GM03348 (cell line): ENCODE measurements at places on chromosomes 12 and 14.

DNA sequence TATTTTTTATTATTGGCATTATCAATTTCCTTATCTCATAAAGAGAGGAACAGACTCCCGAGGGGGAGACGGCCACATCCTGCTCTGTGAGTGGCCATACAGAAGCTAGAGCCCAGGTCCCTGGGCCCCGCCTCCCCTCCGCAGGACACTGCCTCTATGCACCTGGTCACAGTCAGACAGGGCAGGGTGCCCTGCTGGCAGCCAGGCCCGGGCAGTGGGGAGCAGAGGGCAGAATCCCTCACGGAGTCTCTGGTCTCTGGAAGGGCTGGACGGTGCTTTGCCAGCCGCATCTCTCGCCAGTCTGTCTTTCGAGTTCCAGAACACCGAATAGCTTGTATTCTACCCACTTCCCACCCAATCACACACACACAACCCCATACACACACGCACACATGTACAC is 16.4 kb upstream of the CACNA2D4 start:
- DNase-seq: no peak

DNA sequence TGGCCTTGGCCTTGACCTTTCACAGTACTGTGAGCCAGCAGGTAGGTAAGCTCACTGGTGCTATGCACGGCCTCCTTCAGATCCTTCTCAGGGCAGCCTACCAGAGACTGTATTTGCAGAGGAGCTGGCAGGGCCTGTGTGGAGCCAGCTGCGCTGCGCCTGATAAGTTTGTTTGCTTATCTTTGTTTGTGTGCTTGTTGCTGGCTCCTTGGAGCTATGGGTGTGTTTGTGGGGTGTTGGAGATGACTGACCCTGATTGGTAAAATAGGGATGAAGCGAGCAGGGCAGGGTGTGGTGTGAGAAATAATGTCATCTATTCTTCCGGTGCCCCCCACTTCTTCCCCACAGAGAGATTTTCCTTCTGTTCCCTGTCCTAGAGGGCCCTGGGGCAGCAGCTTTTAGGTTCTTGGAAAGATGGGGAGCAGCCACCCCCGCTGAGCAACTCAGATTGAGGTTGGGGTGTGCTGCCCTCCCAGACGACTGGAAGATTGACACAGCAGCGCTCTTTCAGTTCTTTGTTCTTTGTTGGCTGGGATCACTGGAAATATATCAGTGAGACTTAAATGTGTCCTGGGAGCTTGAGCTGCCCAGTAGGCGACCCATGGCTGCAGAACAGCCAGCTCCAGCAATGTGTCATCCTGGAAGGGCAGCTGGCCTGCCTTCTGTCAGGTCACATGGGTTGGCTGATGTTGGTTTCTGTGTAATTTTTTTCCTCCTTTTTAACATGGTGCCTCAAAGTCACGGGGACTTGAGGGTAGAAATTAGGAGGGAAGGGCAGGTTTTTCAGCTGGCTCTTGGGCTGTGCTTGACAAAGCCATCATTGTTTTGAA is 19.6 kb downstream of the MLXIP start:
- peak; percentile 81 for DNase-seq

GRCh38 chr12:68449196-68449595 is 117.0 kb upstream of the MDM1 start:
- no peak for DNase-seq

- no peak for DNase-seq
These were observed 13.8 kb upstream of the POC1B start for GRCh38 chr12:89539426-89540223.

GRCh38 chr12:16303939-16304338 is 26.5 kb upstream of the SLC15A5 start:
- DNase-seq: no peak
